Caudate nucleus (tissue), 63 donors: ENCODE measurements at places on chromosomes 5 and 9.

- no peak for DNase-seq
Observed at GRCh38 chr9:109129470-109130197, 9.9 kb upstream of the TMEM245 start.

- DNase-seq: no peak
Observed at GRCh38 chr5:156803404-156803803, 46.7 kb upstream of the PPP1R2B start.

- no peak for DNase-seq
Observed at GRCh38 chr9:665296-665695, 176.2 kb upstream of the DMRT1 start.

DNA sequence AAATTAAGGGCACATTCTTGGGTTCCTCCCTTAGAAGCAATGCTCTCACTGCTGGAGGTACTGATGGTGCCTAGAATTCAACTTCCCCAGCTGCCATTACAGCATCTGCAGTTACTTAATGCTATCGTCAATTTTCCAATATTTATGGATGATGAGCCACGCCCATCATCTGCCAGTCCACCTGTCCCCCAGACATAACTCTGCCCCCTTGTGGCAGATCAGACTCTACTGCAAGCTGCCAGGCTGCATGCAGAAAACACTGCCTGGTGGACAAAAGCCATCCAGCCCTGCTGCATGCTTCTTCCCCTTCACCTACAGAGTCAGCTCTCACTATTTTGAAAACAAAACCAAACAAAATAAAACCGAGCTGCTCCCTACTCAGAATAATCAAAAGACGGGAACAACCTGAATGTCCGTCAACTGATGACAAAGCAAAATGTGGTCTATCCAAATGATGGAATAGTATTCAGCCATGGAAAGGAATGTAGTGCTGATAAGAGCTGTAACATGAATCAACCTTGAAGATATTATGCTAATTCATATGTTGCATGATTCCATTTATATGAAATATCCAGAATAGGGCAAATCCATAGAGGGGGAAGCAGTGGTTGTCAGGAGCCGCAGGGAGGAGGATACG lies 66.4 kb downstream of the RETREG1 start:
- no peak for DNase-seq

- no peak for DNase-seq
Observed at GRCh38 chr5:42745856-42746255, 10.8 kb upstream of the CCDC152 start.

DNA sequence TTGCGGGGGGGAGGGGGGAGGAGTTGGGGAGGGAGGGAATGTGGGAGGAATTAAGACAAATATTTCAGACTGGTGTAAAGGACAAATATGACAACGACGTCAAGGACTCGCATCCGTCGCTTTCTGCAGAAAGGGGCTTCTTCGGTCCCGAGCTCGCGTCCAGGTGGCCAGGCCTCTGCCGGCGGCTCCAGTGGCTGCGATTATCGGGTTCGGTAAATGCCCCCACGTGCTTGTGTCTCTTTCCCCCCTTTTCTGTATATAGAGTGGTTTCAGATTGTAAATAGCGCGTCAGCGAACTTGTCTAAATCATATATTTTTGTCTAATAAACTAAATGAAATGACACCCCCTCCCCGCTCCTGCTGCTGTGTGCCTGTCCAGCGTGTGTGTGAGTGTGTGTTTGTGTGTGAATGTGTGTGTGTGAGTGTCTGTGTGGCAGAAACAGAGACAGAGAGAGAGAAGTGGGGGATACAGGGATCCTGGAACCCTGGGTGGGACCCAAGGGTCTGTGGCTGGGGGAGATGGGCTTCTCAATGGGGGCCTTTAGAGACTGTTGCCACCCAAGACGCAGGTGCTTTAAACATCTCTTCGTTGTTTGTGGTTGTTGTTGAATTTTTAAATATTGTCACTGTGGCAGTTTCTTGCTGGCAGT lies 5.6 kb downstream of the IRX1 start:
- DNase-seq: no peak

DNA sequence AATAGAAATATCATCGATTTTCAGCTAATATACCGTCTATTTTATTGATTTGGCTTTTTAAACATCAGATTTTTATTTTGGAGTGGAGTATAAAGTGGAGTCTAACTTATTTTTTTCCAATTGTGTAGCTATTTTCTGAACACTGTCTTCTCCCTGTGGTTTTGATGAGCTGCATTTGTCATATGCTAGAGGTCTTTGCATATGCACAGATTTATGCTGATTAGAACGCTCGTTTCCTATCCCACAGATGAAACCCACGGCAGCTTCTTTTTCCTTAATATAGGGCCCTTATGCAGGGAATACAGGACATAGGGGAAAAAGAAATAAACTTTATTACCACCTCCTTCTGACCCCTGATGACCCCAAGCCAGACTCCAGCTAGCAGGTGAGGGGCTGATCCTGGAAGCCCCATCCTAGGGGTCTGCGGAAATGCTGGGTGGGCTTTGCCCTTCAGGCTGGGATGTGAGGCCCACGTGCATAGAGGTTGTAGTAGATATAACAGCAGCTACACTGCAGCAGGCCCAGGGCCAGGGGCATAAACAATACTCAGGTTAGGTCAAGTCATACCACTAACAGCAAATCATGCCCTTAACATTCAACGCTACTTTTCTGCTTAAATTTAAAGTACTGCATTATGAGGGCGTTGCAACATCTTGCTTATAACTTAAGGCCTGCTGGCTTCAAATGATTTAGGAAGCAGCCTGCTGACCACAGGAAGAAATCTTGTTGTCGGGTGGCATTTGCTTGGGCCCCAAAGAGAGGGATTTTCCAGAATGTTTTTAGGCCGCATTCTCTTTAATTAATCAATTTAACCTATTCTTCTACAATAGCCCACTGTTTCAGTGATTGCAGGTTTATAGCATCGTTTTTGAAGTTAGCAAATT lies 28.5 kb downstream of the MVB12B start:
- DNase-seq: no peak

DNA sequence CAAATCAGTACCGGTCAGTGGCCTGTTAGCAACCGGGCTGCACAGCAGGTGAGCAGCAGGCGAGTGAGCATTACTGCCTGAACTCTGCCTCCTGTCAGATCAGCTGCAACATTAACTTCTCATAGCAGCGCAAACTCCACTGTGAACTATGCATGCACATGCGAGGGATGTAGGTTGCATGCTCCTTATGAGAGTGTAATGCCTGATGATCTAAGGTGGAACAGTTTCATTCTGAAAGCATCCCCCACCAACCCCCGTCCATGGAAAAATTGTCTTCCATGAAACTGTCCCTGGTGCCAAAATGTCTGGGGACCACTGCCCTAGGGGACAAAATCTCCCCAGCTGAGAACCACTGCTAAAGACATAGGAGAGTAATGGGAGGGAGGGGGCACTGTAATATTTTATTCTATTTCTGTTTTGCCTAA lies 51.1 kb downstream of the P4HA2 start:
- no peak for DNase-seq

GRCh38 chr5:128358826-128359225 lies 179.2 kb downstream of the FBN2 start:
- DNase-seq: no peak

DNA sequence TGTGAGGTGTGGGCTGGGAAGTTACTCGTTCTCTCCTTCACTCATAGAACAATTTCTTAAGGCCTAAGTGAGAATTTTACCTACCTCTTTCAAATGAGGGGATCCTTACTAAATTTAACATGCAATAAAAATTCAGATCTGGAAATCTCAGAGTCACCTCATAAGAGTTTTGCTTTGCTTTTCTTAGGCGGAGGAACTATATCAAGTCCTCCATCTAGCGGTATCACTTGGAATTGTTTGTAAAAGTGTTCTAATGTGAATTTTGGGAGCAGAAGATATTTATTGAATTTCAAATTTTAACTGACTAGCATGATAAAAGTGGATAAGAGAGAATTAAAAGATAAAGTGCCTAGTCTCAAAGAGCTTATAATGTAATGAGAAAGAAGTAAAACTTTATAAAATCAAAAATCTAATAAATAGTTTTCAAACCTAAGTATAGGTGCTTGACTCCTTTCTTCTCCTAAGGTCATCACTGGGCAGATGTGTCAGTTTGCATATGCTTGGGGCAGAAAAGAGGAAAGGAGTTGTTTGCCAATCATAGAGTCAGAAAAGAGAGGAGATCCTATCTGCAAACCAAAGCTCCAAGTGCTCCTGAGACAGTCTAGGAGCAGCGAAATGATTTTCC lies 145.7 kb upstream of the DAB2 start:
- DNase-seq: no peak

DNA sequence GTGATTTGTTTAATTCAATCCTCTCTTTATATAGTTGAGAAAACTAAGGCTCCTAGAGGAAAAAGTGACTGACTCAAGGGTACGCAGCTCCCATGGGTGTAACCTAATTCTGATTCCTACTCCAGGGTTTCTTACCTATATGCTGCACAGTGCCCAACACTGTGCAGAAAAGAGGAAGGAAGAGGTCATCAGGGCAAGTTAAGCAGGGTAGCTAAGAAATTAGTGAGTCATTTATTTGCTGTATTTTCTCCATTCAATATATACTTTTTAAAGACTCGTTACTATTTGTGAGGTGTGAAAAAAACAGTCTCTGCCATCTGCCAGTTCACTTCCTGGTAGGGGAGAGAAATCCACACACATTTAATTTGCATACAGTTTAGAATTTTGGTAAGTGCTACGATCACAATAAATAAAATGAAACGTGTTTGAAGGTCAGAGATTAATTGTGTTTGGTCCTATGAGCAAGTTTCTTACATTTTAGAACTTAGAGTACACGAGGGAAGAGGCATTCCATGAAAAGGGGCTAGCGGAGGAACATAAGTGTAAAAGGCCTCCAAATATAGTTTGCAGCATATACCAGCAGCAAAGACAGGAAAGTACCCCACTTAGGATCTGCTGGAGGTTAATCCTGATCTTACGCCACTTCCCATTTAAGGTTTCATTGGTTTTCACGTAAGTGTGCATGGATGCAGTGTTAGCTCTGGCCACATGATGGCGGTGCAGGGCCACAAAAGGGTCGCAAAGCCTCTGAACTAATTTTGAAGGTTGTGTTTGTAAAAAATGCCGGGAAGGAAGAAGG lies 59.9 kb upstream of the TLR4 start:
- peak; percentile 42 for DNase-seq

GRCh38 chr9:136625101-136626065 lies 37.3 kb upstream of the EGFL7 start:
- peak; percentile 24 for DNase-seq

GRCh38 chr9:123364241-123364824 lies 8.3 kb downstream of the CRB2 start:
- peak; percentile 83 for DNase-seq

DNA sequence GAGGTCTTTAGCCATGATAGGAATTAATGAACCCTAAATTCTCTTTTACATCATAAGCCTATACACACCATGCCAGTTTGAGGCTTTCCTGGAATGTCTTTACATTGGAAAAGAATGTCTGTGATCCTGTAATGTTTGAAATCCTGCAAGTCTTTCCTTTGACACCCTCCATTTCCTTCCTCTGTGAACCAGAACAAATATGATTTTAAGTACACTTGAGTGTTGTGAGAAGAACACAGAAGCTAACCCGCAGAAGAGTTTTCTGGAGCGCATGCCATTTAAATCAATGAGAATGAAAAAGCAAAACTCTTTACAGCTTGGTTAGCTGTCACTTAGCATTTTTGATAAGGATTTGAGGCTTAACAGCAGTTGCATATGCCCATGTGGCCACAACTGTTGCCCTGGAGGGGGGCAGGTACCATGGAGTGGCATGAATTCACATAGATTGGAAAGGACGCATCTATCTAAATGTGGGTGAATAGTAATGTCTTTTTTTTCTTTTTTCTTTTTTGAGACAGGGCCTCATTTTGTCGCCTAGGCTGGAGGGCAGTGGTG lies 372.6 kb downstream of the KDM4C start:
- no peak for DNase-seq

DNA sequence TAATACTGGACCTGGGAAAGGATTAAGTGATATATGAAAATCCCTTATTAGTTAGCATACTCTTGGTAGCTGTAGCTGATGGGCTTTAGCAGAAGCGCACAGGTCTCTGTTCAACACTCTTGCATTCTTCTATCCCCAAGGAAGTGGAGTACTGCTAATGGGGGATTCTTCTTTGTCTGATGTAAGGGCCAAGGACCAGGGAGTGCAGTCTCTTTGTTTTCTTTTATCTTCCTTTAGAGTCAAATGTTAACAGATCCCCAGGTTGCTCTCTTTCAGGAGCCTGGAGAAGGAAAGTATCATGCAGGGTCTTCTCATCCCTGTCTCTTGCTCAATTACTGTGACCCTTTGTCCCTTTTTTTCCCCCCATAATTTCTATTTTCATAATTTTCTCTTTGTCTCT lies 1146.9 kb upstream of the DMAC1 start:
- no peak for DNase-seq

GRCh38 chr5:9781275-9781674 lies 151.1 kb upstream of the TAS2R1 start:
- no peak for DNase-seq

GRCh38 chr5:117568622-117569021 lies 994.0 kb upstream of the SEMA6A start:
- no peak for DNase-seq

GRCh38 chr9:124365036-124365435 lies 50.2 kb downstream of the PSMB7 start:
- DNase-seq: no peak

DNA sequence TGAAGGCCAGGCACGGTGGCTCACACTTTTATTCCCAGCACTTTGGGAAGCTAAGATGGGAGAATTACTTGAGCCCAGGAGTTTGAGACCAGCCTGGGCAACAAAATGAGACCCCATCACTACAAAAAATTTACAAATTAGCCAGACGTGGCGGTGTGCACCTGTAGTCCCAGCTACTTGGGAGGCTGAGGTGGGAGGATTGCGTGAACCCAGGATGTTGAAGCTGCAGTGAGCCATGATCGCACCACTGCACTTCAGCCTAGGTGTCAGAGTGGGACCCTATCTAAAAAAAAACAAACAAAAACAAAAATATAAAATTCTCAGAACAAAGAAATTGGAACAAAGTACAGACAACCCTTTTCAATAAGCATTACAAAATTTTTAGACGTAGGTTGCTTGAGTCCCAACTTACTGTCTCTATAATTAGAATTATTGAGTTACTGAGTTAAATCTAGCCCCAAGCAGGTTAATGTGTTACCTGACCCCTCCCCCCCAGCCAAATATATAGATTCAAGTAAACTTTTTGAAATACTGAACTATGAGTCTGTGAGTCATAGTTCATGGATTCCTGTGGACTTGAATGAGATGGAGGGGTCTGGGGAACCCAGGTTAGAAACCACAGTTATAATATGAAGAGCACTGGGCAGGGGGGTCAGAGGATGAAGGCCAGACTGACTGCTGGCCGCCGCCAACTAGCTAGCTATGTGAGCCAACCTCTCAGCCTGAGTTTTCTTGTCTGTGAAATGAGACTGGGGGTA lies 173.1 kb downstream of the AOPEP start:
- DNase-seq: no peak

DNA sequence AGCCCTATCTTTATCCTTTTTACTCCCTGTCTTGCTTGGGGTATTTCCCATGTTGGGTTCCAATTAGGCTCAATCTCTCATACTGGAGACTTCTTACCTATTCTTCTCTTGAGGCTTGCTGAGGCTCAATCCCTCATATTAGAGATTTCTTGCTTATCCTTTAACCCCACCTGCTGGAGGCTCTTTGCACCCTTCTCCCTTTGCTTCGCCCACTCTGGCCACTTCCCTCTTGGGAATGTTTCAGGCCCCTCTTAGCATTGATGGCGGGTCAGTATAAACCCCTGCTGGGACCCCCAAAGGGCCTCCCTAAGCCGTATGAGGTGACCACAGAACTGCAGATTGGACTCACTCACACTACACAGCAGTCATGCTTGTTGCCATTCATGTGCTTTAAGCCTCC lies 69.3 kb upstream of the CDK20 start:
- DNase-seq: no peak

GRCh38 chr5:1476181-1476966 lies 31.1 kb upstream of the SLC6A3 start:
- DNase-seq: no peak
